ENCODE measurements at places on chromosomes 12 and 14. TPM values are rescaled to one million over a fixed set of nuclear protein-coding genes. Genes with fewer than 3 reads are reported as not detected.

SOCS4 gene
- total RNA-seq: 19.5 TPM

BTBD6 gene
- 37.6 TPM for total RNA-seq

SYT1 gene
- total RNA-seq: not detected

BLOC1S1 gene
- 34.8 TPM for total RNA-seq

GXYLT1 gene
- 8.2 TPM for total RNA-seq

NTN4 gene
- 0.47 TPM for total RNA-seq

EMP1 gene
- 9.0 TPM for total RNA-seq

CRADD gene
- 9.2 TPM for total RNA-seq

XRCC3 gene
- 4.6 TPM for total RNA-seq

AACS gene
- 11.7 TPM for total RNA-seq

NPFF gene
- total RNA-seq: not detected

CLECL1 gene
- total RNA-seq: 1.7 TPM

PLD4 gene
- total RNA-seq: 2.1 TPM

PTPRR gene
- not detected for total RNA-seq

C12orf50 gene
- total RNA-seq: not detected

CHGA gene
- not detected for total RNA-seq

DERA gene
- 7.2 TPM for total RNA-seq

STAC3 gene
- total RNA-seq: 2.0 TPM

Data from CD4-positive, alpha-beta T cell (primary cell).